ENCODE measurements at places on chromosomes 2 and 18.

GRCh38 chr2:221364672-221365071, 207.4 kb downstream of the EPHA4 start:
- no peak for DNase-seq

DNA sequence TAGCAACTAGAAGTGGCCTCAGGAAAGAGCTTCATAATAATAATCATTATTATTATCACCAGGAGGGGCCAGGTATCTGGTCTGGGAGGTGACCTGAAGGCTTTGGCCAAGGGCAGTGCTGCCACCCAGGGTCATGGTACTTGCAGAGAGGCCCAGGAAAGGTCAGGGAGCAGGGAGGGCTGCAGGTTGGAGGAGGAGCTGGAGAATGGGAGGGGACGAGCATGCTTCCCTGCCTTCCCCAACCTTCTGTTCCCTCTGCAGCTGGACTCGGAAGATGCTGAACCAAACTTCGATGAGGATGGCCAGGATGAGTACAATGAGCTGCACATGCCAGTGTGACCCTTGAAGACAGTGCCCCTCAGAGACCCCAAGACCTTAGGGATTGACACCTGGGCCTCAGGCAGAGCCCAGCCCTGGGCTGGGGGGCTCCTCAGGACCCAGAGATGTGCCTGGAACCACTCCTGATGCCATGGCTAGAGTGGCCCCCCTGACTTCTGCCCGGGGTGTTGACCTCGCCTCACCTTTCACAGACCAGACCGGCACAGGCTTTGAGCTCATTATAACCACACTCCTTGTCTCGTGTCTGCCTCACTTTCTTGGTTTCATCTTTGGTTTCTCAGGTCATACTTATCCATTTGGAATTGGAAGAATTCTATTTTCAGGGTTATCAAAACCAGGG, 14.1 kb downstream of the SLC4A3 start:
- no peak for DNase-seq

- DNase-seq = no peak
These were observed 12.1 kb downstream of the AMER3 start for GRCh38 chr2:130767408-130767775.

GRCh38 chr2:9110893-9111569, 95.6 kb upstream of the ASAP2 start:
- no peak for DNase-seq

- DNase-seq = no peak
These were observed 120.2 kb downstream of the GBX2 start for GRCh38 chr2:236047886-236048540.

DNA sequence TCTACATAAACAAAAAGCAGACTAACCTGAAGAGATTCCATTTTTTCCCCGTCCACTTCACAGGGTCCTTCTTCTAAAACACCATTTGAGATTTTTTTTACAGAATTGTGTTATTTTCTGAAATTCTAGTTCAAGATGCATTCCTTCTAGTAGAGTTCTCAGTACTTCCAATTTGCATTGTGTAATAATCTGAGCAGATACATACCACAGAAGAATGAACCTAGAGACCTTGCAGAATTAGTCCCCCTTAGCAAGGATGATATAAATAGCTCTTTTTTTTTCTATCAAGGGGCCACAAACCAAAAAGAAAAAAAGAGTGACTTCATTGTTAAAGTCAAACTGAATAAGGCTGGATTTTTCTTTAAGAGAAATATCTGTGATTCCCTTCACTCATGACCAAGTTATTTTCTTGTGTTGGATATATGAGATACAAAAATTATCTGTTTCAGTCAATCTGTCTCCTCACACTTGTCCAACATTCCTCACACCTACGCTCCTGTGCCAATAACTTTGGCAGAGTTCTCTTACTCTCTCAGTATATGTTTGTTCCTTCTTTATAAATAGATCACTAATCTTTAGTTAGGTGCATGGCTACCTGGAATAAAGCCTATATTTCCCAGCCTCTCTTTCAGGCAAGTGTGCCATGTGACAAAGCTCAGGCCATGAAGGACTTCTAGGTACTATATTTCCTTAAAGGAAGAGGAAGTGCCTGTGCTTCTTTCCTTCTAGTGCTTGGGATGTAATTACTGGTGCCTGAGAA, 183.5 kb downstream of the ZNF385B start:
- no peak for DNase-seq

DNA sequence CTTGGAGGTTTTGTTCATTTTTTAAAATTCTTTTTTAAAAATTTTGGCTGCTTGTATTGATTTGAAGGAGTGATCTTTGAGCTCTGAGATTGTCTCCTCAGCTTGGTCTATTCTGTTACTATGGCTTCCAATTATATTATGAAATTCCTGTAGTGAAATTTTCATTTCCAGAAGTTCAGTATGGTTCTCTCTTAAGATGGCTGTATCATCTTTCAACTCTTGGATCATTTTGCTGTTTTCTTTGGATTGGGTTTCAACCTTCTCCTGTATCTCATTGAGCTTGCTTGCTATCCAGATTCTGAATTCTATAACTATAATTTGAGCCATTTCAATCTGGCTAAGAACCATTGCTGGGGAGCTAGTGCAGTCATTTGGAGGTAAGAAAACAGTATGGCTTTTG, 270.8 kb upstream of the NT5C1B start:
- no peak for DNase-seq

GRCh38 chr2:129710670-129711495, 268.6 kb upstream of the RAB6C start:
- no peak for DNase-seq

GRCh38 chr2:239903210-239903609, 121.9 kb downstream of the NDUFA10 start:
- DNase-seq = no peak

GRCh38 chr2:188251034-188251433, 40.6 kb upstream of the GULP1 start:
- no peak for DNase-seq

DNA sequence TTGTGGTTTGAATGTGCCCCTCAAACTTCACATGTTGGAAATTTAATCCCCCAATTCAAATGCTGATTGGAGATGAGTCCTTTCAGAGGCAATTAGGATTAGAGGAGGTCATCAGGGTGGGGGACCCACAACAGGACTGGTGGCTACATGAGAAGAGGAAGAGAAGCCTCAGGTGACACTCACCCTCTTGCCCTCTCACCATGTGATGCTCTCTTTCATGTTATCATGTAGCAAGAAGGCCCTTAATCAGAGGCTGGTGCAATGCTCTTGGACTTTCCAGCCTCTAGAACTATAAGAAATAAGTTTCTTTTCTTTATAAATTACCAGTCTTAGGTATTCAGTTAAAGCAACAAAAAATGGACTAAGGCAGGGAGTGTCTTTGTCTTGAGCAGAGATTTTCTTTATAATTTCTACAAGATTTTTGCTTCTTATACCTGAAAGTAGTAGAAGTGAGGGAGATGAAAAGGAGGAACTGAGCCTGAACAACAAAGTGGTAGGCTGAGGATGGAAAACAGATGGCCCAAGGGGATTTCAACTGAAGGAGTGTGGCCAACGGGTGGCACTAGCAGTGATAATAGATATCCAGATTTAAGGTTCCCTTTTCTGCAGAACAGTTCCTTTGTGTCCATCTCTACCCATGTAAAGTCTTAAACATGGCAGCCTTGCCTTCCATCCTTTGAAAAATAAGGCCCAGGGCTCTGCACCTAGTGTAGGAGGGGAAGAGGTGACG, 49.2 kb upstream of the TGIF1 start:
- DNase-seq = no peak

- DNase-seq = no peak
These were observed 137.3 kb upstream of the FHL2 start for GRCh38 chr2:105536175-105536574.

- no peak for DNase-seq
These were observed 52.5 kb downstream of the USP40 start for GRCh38 chr2:233513953-233514655.

DNA sequence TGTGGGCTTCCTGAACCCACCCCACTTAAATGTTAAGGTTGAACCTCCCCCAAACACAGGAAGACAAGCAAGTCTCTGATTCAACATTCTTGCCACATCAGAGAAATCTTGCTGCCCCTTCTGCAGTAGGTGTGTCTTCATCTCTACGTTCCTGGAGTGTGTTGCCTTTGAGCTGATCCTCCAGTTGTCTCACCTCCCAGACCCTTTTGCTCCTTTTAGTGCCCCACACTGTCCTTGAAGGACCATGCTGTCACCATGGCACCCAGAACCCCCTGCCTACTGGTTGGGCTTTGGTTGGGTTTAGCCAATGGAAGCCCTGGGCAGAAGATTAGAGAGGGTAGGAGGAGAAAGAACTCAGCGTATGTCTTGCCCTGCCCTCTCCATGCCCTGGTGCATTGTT, 10.7 kb downstream of the CAB39 start:
- DNase-seq = peak; percentile 22

DNA sequence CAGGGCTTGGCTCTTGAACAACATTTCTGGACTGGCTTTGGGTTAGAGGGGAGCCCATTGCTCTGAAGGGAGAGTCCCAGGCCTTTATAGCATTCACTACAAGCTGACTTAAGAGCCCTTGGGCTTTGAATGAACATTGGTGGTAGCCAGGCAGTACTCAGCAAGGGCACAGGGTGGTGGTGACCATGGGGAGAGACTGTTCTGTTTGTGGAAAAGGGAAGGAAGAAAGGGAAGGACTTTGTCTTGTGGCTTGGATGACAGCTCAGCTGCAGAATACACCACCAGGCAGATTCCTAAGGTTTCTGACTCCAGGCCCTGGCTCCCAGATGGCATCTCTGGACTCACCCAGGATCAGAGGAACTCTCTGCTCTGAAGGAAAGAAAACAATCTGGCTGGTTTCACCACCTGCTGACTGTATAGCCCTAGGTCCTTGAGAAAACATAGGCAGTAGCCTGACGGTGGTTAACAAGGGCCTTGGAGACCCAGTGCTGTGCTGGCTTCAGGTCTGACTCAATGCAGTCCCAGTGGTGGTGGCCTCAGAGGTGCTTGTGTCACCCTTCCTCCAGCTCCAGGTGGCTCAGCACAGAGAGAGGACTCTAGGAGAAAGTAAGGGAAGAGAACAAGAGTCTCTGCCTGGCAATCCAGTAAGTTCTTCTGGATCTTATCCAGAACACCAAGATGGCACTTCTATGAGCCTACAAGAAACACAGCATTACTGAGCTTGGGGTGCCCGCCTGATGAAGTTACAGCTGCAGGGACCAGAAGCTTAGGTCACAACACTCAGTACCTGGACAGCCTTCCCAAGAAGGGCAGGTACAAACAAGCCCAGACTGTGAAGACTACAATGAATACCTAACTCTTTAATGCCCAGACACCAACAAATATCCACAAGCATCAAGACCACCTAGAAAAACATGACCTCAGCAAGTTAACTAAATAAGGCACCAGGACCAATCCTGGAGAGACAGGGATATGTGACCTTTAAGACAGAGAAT, 16.4 kb upstream of the ABCB11 start:
- DNase-seq = no peak

- no peak for DNase-seq
These were observed 257.3 kb upstream of the HNMT start for GRCh38 chr2:137706786-137707613.

DNA sequence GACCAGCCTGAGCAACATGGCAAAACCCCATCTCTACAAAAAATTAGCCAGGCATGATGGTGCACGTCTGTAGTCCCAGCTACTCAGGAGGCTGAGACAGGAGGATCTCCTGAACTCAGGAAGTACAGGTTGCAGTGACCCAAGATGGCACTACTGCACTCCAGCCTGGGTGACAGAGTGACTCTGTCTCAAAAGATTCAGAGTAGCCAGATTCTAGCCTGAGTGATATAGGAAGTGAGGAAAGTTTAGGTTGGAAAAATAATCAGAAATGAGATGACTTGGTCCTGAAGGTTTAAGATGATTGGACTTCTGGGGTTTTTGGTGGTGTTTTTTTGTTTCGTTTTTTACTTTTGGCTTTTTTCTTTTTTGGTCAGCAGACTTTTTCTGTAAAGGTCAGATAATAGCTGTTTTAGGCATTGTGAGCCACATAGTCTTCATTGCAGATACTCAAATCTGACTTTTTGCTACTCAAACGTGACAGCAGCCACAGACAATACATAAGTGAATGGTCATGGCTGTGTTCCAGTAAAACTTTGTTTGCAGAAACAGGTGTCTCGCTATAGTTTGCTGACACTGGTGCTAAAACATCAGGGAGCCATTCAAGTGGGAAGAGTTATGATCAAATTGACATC, 104.1 kb upstream of the UBXN4 start:
- no peak for DNase-seq

- DNase-seq = peak; percentile 56
These were observed at the start of gene MBP for GRCh38 chr18:77132369-77133050. TSS of gene MBP (minus strand) at chr18:77132783. CDS start at chr18:77105261, 27,522 bp downstream.

GRCh38 chr2:118731413-118731812, 116.0 kb downstream of the EN1 start:
- DNase-seq = no peak

DNA sequence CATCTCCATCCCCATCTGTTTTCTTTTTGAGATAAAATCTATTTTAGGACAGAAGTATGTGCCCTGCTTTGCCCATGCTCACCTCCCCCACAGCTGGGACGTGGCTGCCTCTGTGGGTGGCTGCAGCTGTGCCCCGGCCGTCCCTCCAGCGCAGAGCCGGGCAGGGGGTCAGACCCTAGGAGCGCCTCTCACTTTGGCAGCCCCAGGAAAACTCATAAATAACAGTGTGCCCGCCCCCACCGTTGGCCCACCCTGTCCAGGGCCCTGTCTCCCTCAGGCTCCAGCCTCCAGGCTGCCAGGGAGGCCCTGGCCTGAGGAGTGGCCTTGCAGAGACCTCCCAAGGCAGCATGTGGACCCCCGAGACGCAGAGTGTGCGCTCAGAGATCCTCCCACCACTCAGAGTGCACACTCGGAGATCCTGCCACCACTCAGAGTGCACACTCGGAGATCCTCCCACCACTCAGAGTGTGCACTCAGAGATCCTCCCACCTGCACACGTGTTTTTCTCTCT, 178.1 kb downstream of the TWIST2 start:
- no peak for DNase-seq

DNA sequence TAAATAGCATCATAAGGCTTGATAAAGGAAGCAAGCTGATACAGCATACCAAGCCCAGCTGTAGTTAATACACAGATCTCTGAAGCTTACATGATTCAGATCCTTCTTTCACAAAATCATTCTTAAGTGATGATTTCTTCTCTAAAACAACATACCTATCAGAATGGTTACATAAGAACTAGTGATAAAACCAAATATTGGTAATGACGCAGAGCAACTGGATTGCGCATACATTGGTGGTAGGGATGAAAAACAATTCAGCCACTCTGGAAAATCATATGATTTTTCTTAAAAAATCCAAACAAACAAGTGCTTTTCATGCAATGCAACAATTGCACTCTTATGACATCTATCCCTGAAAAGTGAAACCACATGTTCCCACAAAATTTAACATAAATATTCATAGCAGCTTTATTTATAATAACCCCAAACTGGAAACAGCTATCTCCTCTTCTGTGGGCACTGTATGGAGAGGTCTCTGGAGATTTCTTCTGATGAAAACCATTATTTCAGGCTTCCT, 153.6 kb upstream of the DSEL start:
- DNase-seq = no peak

GRCh38 chr2:163665817-163666216, 70.0 kb downstream of the FIGN start:
- no peak for DNase-seq

GRCh38 chr2:78486565-78486964, 538.9 kb upstream of the REG3G start:
- no peak for DNase-seq

- DNase-seq = no peak
These were observed 64.3 kb upstream of the RBMS1 start for GRCh38 chr2:160557903-160558302.
